ENCODE measurements at places on chromosomes 5 and 9.

DNA sequence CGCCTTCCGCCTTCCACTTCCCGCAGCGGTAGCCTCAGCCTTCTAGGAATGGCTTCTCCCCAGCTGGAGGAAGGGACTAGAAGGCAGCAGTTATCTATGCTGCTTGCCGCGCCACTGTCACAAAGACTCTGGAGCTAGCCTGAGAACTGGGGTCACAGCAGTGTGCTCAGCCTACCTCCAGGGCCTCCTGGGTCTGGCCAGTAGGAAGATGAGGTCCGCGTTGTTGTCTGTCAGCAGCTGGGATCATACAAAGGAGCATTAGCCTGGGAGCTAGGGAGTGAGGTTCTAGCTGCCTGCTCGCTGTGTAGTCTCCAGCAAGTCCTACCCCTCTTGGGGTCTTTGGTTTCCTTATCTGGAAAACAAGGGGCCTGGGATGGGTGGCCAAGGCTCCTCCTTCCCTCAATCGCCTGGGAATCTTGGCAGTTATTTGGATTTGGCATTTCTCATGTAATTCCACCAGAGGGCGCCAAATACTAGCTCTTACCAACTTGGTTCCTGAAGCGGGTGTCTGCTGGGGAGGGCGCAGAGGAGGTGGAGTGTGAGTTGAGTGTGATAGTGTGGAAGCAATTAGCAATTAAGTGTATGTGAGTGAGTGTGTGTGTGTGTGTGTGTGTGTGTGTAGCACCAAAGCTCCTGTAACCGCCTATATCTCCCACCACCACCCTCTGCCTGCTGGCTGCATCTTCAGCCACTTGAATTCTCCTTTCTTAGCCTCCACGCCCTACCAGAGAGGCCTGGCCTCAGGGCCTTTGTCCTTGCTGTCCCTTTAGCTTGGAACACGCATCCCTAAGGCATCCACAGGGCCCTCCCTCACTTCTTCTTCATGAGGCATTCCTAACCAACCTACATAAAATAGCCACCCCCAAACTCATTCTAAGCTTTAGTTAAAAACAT lies 97.1 kb downstream of the ENTREP1 start:
- DNase-seq: no peak

DNA sequence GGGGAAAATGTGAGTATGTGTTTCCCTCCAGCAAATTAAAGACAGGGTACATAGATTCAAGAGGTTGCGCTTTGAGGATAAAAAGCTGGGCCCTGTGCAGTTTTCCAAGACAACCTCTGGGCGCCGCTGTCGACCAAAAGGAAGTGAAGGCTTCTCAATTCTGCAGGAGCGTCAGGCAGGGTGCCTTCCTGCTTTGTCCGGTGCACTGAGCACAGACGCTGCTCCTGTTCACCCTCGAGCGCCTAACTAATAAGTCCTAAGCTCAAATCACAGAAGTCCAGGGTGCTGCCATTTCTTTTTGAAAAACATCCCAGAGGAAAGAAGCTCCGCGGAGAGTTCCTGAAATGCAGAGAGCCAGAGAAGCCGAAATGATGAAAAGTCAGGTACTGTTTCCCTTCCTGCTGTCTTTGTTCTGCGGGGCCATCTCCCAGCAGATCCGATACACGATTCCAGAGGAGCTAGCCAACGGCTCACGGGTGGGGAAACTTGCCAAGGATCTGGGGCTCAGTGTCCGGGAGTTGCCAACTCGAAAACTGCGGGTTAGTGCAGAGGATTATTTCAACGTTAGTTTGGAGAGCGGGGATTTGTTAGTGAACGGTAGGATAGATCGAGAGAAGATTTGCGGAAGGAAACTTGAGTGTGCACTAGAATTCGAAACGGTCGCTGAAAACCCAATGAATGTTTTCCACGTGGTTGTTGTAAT lies at the start of gene PCDHGB1:
TSS of gene PCDHGB1 (plus strand) at position 183 of the 703 bp plus-strand sequence. CDS start at position 345, 162 bp downstream.
- no peak for DNase-seq

DNA sequence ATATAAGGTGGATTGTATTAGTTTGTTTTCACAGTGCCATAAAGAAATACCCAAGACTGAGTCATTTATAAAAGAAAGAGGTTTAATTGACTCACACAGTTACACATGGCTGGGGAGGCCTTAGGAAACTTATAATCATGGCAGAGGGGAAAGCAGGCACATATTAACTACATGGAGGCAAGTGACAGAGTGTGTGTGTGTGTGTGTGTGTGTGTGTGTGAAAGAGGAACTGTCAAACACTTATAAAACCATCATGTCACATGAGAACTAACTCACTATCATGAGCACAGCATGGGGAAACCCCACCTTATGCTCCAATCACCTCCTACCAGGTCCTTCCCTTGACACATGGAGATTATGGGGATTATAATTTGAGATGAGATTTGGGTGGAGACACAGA lies 118.6 kb downstream of the SPEF2 start:
- DNase-seq: no peak

GRCh38 chr9:22976454-22976853 lies 529.8 kb downstream of the DMRTA1 start:
- DNase-seq: no peak

- DNase-seq: no peak
Measured at GRCh38 chr9:107481035-107481434, 8.5 kb downstream of the KLF4 start.
